ENCODE measurements at places on chromosomes 5 and 9. TPM values are rescaled to one million over a fixed set of nuclear protein-coding genes. Genes with fewer than 3 reads are reported as not detected.

GRCh38 chr9:108443019-108443633 is 412.7 kb downstream of the ACTL7B start:
- no peak for DNase-seq

Gene ECM2
- 0.17 TPM for total RNA-seq

- no peak for DNase-seq
These were observed 89.4 kb upstream of the CD180 start for GRCh38 chr5:67286006-67286405.

- no peak for DNase-seq
These were observed 910.2 kb upstream of the NUDT12 start for GRCh38 chr5:104472811-104473210.

DNA sequence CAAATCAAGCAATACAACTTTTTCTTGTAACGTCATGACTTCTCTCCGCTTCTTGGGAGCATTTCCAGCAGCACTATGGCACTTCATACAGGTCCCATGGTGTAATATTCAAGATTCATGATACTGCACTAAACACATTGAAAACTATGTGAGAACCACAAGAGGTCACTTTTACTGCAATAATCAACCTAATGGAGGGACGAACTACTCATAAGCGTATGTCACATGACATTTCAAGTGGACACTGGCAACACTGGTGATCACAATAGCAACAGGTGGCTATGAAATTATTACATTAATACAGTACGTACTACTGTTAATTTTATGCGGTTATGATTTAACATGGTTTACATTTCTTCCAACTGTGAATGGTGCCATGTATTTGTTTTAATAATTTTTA is 78.6 kb upstream of the TBC1D9B start:
- no peak for DNase-seq

Gene RABL6
- total RNA-seq: 87.9 TPM

Gene PLPP7
- 0.56 TPM for total RNA-seq

DNA sequence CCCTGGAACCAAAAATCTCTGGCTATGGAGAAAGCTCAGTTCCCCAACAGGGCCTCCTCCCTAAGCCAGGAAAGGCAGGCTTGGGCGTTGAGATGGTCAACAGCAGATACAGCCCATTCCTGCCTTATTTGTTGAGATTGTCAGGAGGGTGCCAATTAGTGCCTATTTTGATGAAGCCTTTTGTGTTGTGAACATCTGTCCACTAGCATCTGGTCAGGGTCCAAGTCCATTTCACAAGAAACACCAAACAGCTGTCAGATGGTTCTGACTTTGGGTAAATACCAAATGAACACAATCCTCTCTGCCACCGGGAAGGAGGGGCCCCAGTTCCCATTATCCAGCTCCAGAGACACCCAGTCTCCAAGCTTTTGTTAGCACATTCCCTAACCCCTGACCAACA is 19.9 kb downstream of the SEMA6A start:
- no peak for DNase-seq

- DNase-seq: no peak
These were observed 11.9 kb downstream of the RAPGEF1 start for GRCh38 chr9:131727795-131728545.

GRCh38 chr5:113115061-113115460 is 138.5 kb downstream of the DCP2 start:
- DNase-seq: no peak

DNA sequence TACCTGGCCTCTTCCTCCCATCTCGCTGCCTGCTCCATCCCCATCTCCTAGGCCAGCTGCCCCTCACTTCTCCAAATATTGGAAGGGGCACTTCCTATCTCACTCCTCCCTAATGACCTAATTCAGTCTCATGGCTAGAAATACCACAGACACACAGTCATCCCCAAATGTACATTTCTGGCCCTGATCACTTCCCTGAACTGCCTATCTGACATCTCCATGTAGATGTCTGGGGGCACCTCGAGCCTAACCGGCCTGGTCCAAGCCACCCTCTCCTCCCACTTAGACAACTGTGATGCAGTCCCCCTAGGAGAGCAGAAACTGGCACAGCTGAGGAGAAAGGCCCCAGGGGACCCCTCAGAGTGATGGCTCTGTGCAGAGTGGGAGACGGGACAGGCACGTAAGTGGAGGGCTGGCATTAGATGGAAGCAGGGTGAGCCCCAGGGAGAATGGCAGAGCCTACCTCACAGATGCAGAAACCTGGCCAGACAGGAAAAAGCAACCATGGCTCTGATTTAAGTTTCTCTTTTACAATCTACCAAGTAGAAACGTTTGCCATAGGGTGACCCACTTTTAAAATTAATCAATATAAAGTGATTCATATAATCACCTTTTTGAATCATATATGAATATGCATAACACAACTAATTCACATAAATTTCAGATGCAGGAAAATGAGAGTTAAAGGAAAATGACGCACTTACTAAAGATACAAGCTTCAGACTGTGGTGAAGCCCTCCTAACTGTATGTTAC is 22.1 kb downstream of the CAMSAP1 start:
- peak; percentile 25 for DNase-seq

DNA sequence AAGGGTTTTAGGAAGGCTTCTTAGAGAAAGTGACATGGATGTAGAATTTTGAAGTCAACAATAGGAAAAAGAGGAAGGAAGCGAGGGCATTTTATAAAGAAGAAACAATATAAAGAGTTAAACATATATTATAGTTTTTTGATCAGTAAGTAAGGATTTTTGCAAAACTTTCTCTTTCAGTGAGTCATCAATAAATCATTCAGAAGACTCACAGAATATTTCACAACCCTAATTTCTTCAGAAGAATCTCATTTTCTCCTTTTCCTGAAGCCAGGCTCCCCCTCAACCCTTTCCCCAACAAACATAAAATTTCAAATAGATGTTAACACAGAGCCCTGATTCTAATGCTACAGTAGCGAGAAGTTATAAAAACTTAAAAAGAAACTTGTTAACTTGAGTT is 4.3 kb upstream of the COX7C start:
- no peak for DNase-seq

GRCh38 chr9:13033959-13034693 is 245.4 kb downstream of the MPDZ start:
- peak; percentile 73 for DNase-seq

- peak; percentile 21 for DNase-seq
These were observed 170.5 kb downstream of the NDUFS4 start for GRCh38 chr5:53730943-53731342.

DNA sequence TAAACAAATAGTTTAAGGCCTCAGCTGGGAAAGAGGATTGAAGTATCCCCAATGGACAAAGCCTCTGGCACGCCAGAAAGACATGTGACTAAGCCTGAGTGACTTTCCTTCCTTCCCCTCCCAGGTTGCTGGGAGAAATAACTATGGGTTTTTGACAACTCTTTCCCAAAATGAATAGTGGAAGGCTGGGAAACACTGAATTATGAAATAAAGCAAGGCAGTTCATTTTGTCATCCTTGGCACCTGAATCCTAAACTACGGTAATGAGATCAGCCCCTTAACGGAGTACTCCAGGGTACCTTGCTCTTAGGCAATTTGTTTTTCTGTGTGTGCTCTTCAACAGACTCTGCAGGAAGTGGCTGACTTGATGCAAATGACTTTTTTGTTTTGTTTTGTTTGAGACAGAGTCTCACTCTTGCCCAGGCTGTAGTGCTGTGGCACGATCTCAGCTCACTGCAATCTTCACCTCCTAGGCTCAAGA is 75.2 kb downstream of the LMNB1 start:
- DNase-seq: no peak

Gene PCDHGA2
- 0.27 TPM for total RNA-seq

DNA sequence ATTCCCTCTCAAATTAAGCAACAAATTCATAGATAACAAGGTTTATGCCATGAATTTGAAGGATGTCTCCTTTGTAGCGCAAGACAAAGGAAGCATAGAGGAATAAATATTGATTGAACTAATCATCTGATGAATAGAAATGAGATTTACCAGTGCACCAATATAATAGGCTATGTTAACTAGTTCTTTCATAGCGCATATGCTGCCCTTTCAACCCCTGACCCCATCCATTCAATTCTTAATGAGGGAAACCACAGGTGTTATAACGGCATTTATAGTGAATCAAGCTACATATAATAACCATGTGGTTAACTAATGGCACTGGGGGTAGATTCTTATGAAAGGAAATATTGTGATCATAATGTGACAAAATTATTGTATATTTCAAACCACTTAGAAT is 6.5 kb downstream of the RORB start:
- no peak for DNase-seq

DNA sequence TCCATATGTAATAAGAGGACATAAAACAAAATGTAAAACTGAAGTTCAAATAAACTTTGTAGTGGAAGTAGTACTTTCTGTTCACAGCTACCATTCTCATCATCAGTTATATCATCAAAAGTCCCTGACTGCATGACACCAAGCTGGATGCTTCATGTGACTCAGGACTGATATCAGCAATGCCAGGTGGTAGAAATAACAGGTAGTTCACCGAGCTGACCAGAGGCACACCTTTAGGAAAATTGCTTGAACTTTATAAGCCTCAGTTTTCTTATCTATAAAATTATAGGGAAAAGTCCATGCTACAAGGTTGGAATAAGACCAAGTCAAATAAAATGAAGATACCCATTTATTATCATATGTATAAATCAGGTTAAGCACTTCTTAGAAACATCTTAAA is 124.9 kb upstream of the PTGER4 start:
- no peak for DNase-seq

- no peak for DNase-seq
These were observed 11.0 kb upstream of the RNU6ATAC start for GRCh38 chr9:134175291-134175807.

- DNase-seq: no peak
These were observed 80.8 kb upstream of the RNU6ATAC start for GRCh38 chr9:134245179-134245578.

Gene KIF4B
- total RNA-seq: not detected

GRCh38 chr9:98884849-98885248 is 58.9 kb upstream of the COL15A1 start:
- DNase-seq: no peak

DNA sequence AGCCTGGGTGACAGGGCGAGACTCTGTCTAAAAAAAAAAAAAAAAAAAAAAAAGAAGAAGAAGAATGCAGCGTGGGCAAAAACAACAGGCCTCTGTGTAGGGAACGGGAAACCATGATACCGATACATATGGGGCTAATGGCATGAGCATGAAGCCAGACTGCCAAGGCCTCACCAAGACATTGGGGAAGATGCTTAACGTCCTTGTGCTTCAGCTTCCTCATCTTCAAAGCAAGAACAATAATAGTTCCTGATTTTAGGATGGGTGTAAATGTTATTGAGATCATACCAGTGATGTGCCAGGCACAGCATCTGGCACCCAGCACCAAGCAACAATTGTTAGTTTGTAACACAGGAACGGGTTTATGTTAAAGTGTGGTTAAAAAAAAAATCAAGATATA is 51.4 kb downstream of the NEURL1B start:
- no peak for DNase-seq

Gene FBN2
- total RNA-seq: 12.8 TPM

GRCh38 chr5:163569284-163569683 is 63.9 kb downstream of the MAT2B start:
- peak; percentile 16 for DNase-seq

Gene GFI1B
- total RNA-seq: not detected

GRCh38 chr9:97110696-97111095 is 71.8 kb upstream of the CTSV start:
- no peak for DNase-seq

- no peak for DNase-seq
These were observed 10.4 kb upstream of the MIER3 start for GRCh38 chr5:56962286-56962685.

GRCh38 chr5:141597394-141597793 is 21.4 kb downstream of the DIAPH1 start:
- peak; percentile 34 for DNase-seq

GRCh38 chr5:28234356-28234968 is 1196.1 kb upstream of the CDH9 start:
- DNase-seq: peak; percentile 56

DNA sequence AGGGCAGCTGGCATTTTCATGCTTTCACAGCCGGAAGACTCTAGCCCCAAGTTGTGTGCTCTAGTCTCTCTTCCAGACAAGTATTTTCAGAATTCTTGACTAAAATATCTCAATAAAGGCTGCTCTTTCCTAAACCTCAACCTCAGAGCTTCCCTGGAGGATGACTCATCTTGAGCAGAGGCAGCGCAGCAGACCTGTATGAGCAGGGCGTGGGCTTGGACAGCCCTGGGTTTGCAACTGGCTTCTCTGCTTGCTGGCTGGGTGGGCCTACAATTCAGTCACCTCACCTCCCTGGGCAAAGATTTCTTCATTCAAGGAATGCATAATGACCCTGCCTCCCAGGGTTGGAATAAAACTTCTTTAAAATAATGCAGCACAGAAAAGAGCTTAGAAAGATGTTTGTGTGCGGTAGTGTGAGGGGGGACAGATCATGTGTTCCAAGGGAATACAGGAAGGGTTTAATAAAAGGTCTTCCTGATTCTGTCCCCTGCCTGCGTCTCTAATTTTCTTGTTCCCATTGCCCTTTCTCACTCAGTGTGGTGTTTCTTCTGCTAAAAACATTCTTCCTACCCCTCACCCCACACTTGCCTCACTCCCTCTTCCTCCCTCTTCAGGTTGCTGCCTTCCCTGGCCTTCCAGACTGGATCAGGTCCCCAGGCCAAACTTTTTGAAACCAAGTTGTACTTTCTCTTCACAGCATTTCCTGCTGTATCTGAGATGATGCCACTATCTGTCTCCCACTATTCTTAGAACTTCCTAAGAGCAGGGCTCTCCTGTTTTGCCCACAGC is 39.4 kb upstream of the MAP1B start:
- peak; percentile 95 for DNase-seq

DNA sequence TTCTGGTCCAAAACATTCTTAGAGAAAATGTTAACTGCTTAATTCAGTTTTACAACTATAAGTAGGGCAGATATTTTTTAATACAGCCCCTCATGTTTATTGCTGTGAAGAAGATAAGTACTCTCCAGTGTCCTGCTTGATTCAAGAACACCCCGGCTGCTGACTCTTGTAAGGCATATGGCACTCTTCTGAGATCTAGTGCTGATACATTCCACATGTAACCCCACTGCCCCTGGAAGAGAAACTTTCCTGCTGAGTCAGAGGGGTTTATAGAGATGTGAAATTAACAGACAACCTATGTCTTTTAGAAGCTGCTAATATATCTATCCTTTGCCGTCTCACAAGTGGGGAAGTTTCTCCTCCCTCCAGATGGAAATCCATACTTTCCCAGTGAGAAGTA is 1.0 kb upstream of the MINAR2 start:
- no peak for DNase-seq

DNA sequence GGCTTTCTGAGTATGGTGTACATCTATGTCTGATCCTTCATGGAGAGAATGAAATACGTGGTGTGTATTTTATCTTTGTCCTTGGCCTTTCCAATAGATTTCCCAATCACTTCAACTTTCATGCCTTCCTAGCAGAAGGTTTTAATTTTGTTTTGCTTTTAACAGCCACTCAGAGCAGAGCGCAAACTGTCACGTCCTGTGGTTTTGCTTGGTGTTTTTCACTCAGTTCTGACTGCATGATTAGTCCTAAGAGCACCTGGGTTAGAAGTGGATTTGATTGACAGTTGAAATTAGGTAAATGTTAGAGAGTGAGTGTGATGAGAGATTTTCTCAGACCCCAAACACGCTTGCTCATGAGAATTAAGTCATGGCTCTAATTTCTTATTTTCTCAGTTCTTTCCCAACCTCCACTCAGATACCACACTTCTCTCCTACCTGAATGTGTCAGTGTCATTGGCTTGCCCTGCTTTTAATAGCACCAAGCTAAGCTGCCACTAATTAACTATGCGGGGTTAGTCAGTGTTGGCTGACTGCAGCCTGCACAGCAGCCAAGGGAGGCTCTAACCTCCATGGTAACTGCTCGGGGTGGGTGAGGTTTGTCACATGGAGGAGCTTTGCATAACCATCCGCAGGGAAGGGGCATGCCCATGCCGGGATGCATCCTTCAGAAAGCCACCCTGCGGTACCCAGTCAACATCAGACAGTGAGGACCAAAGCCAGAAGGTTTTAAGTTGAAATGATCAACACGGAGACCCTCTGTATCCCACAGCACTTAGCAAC is 173.4 kb downstream of the NR3C1 start:
- DNase-seq: no peak
